Anterior cingulate cortex (tissue), 58 donors: ENCODE measurements at places on chromosomes 1 and 21.

GRCh38 chr21:27189870-27190269 lies 223.0 kb upstream of the ADAMTS5 start:
- DNase-seq = no peak

GRCh38 chr1:119141020-119141424 lies 569 bp upstream of the WARS2 start:
- DNase-seq = peak; percentile 4

DNA sequence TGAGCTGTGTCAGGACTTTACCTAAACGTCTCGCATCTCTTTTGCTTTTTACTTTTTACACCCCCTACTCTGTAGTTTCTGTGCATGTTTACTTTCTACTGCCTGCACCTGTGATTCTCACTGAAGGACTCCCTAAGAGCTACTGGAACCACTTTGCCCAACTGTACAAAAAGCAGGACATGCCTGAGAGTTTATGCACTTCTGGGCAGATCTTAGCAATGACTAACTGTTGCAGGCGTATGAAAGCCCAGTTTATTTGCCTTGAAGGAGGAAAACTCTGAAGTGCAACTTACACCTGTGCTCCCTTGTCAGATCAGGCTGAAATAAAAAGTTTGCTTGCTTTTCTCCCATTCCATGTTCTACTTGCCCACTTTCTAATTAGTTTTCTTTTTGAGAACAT lies 467.0 kb upstream of the USP24 start:
- no peak for DNase-seq

GRCh38 chr1:86640161-86640670 lies 64.2 kb upstream of the SH3GLB1 start:
- DNase-seq = no peak

DNA sequence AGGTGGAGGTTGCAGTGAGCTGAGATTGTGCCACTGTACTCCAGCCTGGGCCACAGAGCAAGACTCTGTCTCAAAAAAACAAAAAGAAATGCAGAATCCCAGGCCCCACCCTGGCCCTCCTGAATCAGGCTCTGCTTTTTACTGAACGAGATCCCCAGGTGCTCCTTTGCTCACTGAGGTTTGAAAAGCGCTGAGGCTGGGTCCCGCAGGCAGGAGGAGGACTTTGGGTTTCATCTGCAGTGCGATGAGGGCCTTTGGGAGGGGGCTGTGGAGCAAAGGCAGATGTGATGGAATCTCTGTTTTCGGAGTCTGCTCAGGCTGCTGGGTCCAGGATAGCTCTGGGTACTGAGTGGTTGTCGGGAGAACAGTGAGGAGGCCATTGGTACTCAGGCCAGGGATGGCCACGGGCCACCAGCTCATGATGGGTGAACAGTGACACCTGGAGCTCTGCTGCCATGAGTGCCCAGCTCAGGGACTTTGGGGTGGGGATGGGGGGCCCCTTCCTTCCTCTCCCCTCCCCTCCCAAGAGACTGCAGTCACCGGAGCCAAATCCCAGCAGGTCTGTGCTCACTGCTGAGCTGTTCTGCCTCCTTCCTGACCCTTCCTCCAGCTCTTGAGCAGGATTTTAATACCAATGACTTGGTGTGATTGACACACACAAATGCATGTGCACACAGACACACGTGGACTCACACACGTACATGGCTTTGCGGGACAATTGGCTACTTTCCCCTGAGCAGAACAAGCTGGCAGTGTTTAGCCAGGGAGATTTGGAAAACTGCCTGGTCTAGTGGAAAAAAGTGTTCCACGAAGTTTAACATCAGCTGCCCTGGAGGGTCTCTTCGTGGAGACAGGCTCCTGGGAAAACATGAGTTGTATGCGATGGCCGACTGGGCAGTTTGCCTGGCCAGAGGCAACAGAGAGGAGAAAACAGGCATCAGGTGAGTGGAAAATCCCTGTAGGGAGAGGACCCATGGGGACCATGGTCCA lies 3.6 kb upstream of the DHRS3 start:
- no peak for DNase-seq

GRCh38 chr1:94316183-94316582 lies 78.8 kb upstream of the ARHGAP29 start:
- no peak for DNase-seq

DNA sequence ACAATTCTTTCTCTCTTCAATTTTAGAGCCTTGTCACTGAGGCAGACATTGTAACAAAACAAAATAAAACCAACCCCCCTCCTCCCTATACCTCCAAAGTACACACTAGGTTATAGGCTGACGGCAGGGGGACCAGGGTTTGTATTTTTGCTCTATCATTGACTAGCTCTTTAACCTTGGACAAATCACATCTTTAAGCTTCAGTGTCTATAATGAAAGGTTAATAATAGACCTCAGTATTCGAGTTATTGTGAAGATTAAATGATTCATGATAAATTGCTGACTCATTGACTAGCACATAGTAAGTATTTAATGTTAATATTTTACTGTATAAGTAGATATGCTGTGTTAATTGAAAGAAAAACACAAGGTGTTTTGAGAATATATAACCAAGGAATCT lies 1267.6 kb upstream of the ADGRL2 start:
- no peak for DNase-seq

DNA sequence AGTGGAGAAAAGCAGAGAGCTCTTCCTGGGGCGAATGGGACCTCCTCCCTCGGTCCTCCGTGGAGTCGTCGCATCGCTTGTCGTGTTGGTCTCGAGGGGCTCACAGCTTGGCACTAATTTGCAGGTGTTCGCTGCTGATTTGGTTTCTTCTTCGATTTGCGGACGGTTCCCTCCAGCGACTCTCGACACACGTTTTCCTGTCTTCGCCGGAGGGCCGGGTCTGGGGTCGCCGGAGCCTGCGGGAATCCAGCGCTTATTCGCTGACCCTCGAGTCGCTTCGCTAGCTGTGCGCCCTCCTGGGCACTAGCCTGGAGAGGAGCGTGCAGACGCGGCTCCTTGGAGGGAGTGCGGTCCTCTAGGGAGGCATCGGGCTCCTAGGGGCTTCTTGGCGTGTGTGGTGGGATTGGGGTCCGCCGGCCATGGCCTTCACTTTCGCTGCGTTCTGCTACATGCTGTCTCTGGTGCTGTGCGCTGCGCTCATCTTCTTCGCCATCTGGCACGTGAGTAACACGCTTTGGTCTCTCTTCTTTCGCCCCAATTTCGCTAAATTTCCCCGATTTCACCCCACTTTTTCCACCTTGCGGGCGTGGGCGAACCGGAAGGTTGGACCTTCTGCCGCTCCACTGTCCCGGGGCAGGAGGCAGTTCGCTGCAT lies 766 bp downstream of the CNIH3 start:
- no peak for DNase-seq

DNA sequence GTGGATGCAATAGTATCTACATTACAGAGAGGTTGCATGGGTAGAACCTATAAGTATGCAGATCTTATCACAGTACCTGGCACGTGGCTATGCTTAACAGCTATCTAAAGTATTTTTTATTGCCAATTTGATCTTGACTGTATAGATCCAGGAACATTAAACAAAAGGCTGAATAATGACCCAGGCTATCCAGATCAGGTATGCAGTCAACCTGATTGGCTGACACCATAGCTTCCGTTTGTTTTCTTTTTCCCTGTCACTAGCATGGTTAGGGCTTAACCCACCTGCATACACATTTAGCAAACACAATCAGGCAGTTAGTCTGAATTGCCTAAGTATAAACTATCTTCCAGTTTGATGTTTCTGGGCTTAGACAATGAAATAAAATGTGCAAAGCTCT lies 264.9 kb upstream of the PLXNA2 start:
- no peak for DNase-seq

GRCh38 chr1:11707621-11708276 lies 16.2 kb downstream of the DRAXIN start:
- no peak for DNase-seq

DNA sequence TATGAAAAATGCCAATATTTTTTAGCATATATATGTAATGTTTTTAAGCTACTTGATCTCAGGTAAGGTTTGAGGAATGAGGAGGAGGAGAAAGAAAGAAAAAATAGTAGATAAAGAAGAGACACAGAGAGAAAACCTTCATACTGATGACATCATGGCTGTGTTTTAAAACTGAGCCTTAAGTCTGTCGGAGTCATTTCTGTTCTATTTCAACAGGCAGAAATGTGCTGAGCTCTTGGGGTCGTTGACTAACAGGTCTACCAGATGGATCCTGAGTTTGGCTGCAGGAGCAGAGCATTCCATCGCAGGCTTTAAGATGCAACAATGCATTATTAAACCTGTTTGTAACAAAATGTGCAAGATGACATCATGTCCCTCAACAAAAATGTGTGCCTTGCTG lies 356.0 kb downstream of the TGFB2 start:
- no peak for DNase-seq

DNA sequence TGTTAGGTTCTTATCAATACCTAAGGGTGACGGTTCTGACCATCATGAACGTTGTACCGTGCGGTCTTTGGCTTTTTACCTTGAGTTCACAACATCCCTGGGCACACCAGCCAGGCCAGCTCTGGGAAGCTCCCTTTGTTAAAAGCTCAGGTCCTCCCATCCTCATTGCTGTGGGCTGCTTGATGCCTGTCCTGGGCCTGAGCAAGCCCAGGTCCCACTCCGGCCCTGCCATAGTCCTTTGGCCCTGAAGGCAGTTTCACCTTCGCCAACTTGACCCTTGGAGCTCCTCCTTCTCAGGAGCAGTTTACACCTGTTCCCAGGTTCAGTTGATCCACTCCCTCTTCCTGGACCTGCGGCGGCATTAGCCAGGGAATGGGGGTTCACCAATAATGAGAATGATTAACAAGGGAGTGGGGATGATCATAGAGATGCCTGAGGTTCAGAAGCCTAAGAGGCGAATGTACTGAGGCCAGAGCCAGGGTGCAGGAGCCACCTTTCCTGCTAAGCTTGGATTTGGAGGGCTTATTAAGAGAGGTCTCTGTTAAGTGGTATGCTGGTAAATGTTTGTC lies 40.2 kb downstream of the DHCR24 start:
- no peak for DNase-seq

- no peak for DNase-seq
Observed at GRCh38 chr1:168907786-168908348, 178.9 kb upstream of the DPT start.

GRCh38 chr1:204264805-204265204 lies 51.0 kb upstream of the GOLT1A start:
- no peak for DNase-seq

DNA sequence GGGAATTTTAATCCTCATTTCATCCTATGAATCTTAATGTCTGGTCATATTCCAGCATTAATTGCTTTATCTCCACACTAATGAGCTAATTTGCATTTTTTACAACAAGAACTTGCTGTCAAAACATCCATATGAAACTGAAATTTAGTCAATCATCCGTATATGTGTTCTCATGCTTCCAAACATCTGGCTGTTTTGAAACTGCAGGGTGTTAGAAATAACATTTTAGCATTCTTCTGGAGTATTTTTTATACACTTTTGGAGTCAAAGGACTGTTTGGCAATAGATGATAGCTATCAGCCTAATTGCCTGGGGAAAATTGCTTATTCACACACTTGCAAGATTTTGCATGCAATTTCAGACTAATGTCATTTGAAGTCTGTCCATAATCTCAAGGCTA lies 1639.3 kb downstream of the KCNT2 start:
- no peak for DNase-seq

GRCh38 chr1:15830258-15830657 lies 17.2 kb upstream of the SPEN start:
- no peak for DNase-seq

- no peak for DNase-seq
Observed at GRCh38 chr1:28306301-28306949, 22.4 kb upstream of the MED18 start.

- no peak for DNase-seq
Observed at GRCh38 chr1:2981388-2981787, 39.9 kb upstream of the ACTRT2 start.

DNA sequence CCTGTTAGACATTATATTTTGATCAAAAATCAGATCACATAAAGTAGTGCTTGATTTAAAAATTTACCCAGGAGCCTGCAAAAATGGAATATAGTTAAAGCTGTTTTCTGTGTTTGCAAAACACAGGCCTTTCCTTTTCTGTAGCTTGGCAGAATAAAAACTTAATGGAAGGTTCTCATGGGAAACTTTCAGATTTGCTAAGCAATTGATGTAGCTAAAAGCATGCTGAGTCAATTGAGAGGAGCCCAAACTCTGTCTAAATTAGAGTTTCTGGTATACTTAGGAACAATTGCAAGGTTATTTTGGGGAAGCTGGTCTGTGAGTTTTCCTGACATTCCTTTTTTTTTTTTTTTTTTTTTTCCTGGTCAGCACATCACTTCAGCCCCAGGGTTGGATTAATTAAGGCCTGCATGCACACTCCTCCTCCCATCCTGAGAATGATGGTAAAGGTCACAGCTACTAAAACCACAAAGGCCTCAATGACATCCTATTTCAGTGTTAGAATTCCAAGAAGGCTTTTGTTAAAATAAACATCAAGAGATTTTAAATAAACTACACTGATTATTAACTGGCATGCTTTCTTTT lies 608.7 kb downstream of the PLPP3 start:
- no peak for DNase-seq

- no peak for DNase-seq
Observed at GRCh38 chr1:67534627-67535065, 104.4 kb upstream of the SERBP1 start.

- no peak for DNase-seq
Observed at GRCh38 chr1:168324745-168325425, 44.2 kb downstream of the TBX19 start.

DNA sequence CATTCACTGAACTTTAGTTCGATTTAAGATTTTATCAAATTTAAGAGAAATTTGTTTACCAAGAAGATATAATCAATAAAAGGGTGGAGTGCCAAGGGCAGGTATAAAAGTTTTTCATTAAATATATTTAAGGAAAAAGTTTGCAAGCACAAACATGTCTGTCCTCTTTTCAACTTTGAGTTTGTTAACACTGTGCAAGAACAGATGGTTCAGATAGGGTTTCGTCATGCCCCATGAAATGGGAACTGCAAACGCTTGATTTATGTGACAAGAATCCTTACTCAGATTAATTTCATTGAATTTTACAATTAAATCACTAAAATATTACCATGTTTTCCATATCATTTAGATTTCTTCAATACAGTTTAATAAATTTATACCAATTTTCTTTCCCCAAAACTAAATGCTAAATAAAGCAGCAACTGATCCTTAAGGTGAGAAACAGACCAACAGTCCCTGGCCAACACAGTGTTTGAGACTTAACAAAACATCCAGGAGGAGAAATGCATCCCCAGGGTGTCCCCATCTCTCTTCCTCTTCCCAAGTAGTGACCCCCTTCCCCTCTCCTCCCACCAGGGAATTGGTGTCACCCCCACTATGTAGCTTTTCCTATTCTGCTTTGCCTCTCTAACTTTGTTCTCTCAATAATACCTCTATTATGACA lies 292.9 kb downstream of the LTN1 start:
- no peak for DNase-seq

GRCh38 chr1:27536767-27537166 lies 46.8 kb upstream of the WASF2 start:
- peak; percentile 72 for DNase-seq

- DNase-seq = no peak
Observed at GRCh38 chr1:201487742-201488141, 18.8 kb upstream of the PHLDA3 start.

DNA sequence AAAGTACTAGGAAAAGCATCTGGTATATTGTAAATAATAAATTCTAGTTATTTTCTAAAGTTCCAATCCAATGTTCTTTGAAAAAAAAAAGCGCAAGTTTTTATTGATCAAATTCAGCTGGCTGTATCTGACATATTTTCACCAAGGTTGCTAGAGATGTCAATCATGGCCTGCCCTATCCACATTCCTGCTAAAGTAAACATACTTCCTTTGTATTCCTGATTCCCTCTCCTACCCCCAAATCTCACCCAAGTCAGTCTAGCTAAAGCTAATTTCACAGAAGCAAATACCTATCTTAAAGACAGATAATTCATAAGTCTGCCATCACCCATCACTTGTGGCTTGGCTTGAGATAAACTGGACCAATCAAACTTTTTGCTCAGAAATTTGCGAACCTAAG lies 21.3 kb downstream of the ANKRD13C start:
- no peak for DNase-seq
